ENCODE measurements at places on chromosomes 3 and 15. TPM values are rescaled to one million over a fixed set of nuclear protein-coding genes. Genes with fewer than 3 reads are reported as not detected.

SRP14 gene
- total RNA-seq, result 259 TPM

FOXL2NB gene
- not detected for total RNA-seq

ALAS1 gene
- 28.2 TPM for total RNA-seq

SNX1 gene
- 40.8 TPM for total RNA-seq

NR1I2 gene
- total RNA-seq, result under 0.01 TPM

FGF7 gene
- total RNA-seq, result 393 TPM

GPR160 gene
- not detected for total RNA-seq

CORO2B gene
- 10.1 TPM for total RNA-seq

PLSCR2 gene
- total RNA-seq, result 0.32 TPM

ERICH6 gene
- total RNA-seq, result 0.17 TPM

ANKUB1 gene
- total RNA-seq, result not detected

CSPG5 gene
- total RNA-seq, result 0.09 TPM

PPP2R3A gene
- total RNA-seq, result 9.6 TPM

Data from bronchial smooth muscle cell (primary cell).